ENCODE measurements at places on chromosomes 1 and 21. TPM values are rescaled to one million over a fixed set of nuclear protein-coding genes. Genes with fewer than 3 reads are reported as not detected.

The EFNA1 gene
- polyA plus RNA-seq: 149 TPM

The LAPTM5 gene
- polyA plus RNA-seq: 653 TPM

- no peak for DNase-seq
These were observed 9.0 kb downstream of the TTLL10 start for GRCh38 chr1:1182491-1183220.

The UTP25 gene
- polyA plus RNA-seq: 1.8 TPM

DNA sequence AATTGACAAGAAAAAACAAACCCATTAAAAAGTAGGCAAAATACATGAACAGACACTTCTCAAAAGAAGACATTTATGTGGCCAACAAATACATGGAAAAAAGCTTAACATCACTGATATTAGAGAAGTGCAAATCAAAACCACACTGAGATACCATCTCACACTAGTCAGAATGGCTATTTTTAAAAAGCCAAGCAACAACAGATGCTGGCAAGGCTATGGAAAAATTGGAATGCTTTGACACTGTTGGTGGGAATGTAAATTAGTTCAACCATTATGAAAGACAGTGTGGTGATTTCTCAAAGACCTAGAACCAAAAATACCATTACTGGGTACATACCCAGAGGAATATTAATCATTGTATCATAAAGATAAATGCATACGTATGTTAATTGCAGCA lies 641.1 kb upstream of the B3GALT2 start:
- DNase-seq: no peak

The STUM gene
- 0.45 TPM for polyA plus RNA-seq

- DNase-seq: peak; percentile 65
These were observed 217.3 kb upstream of the FGGY start for GRCh38 chr1:59079434-59080140.

- DNase-seq: no peak
These were observed 23.6 kb upstream of the WASF2 start for GRCh38 chr1:27513528-27513927.

- DNase-seq: no peak
These were observed 116.2 kb downstream of the RIPK4 start for GRCh38 chr21:41650526-41651145.

DNA sequence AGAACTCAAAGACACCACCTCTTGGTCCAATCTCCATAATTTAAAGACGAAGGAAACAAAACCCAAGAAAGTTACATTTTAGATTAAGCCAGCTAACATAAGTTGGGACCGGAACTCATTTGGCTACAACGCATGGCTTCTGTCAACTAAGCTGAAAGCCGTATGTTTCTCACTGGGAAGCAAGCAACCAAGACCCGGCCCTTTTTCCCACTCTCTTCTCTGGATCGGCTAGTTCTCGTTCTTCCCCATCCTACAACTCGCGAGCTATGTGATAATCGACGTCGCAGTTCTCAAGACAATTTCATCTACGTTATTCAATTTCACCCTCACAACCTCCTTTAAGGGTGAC lies 601 bp downstream of the CCT8 start:
- peak; percentile 47 for DNase-seq

- DNase-seq: no peak
These were observed 8.0 kb upstream of the TAGLN2 start for GRCh38 chr1:159933347-159933746.

The CELA3B gene
- 0.18 TPM for polyA plus RNA-seq

- no peak for DNase-seq
These were observed 45.3 kb downstream of the PDE9A start for GRCh38 chr21:42698733-42699132.

DNA sequence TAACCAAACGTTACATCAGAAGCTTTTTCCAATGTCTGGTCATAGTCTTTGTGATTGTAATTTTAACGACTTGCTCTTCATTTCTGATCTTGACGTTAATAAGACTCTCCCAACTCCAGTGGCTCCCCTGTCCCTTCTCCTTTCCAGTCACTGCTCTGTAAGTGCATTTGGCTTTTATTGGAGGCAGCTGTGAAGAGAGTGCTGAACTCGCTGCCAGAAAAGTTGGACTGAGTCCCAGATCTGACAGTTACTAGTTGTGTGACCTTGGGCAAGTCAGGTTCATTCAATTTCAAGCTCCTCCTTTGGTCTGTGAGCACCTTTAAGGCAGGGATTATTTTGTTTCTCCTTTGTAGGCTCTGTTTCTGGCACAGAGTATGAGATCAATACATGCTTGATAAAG lies 109.6 kb upstream of the TSPAN2 start:
- DNase-seq: peak; percentile 72

- no peak for DNase-seq
These were observed 28.4 kb upstream of the TMEM125 start for GRCh38 chr1:43241413-43241836.

DNA sequence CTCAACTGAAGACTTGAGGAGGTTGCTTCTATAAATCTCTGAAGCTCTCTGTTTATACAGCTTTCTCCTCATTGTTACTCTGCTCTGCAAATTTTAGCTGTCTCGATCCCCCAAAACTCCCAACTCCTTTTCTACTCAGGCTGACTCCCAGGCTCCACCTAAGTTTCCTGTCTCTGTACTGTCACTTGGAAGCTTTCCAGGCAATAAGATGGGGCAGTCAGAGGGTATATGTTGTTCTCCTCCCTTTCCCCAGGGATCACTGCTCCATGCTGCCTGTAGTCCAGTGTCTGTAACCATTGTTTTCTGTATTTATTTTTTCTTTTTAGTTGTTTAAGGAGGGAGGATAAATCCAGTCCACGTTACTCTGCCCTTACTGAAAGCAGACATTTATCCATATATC lies 13.4 kb downstream of the TSNAX start:
- DNase-seq: no peak

DNA sequence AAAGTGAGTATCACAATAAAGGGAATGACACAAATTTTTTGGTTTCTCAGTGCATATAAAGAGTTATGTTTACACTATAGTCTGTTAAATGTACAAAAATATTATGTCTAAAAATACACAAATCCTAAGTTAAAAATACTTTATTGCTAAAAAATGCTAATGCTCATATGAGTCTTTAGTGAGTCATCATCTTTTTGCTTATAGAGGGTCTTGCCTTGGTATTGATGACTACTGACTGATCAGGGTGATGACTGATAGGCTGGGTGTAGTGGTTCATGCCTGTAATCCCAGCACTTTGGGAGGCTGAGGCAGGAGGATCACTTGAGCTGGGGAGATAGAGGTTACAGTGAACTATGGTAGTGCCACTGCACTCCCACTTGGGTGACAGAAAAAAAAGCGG lies 12.9 kb upstream of the NUF2 start:
- no peak for DNase-seq

GRCh38 chr21:17406202-17406601 lies 106.6 kb upstream of the CXADR start:
- DNase-seq: no peak

DNA sequence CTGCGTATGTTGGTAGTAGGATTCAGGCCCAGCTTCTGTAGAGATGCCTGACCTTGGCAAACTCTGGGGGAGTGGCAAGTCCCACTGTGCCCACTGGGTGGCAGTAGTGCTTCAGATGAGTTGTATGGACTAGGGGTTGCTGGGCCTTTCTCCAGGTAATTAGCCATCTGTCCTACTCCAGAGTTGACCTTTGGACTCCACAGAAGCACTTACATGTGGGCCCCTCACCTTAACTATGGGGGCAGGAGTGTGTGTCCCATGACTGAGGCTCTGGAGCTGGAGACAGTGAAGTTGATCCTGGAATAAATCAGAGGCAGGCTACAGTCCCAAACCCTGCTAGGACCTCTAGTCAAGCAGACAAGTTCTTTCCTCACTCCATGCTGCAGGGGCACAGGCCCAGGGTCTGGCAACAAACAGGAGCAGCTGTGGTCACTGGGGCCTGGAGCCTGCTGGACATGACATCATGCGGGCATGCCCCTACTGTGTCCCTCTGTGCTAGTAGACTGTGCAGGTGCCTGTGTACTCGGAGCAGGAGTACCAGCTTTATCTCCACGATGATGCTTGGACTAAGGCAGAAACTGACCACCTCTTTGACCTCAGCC lies 4.6 kb downstream of the DMAP1 start:
- DNase-seq: peak; percentile 71

- DNase-seq: no peak
These were observed 43.3 kb downstream of the SLC37A1 start for GRCh38 chr21:42556960-42557359.

- DNase-seq: no peak
These were observed 188.5 kb downstream of the TGFBR3 start for GRCh38 chr1:91697416-91697815.

DNA sequence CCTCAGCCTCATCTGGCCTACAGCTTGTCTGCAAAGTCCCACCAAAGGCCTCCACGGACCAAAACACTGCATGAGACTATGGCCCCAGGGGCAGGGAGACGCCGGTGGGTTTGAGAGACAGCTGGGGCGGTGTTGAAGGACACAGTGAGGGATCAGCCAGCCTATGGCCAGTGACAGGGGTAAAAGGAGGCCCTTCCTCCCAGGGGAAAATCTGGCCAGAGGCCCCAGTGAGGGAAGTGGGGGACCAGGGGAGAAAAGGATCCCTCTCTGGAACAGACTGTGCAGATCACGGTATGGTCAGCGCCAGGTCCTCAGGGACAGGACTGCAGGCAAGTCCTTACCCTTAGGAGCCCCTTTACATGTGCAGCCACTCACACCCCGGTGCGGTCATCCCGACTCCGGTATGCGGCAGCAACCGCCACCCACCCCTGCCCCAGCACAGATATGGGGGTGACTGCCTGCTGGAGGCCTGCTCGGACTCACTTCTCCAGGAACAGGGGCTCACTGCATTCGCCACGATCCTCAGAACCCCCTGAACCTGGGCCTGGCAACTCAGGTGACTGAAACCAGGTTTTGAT lies 1.3 kb downstream of the CERS2 start:
- DNase-seq: peak; percentile 32

DNA sequence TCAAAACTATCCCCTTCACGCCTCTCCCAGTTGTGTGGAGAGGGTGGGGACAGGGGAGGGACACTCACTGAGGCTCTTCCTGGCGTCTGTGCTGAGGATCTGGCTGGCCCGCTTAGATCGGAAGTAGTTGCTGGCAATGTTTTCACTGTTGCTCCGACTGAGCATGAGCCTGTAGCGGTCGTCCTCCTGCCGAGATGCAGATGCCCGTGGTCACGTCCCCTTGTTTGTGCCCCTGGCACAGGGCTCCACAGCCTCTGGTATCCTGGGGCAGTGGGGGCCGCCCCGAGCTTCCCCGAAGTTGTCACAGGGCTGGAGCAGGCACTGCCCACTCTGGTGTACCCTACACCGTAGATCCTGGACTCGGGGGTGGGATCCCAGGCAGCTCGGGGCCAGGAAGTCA lies 5.0 kb upstream of the DDOST start:
- no peak for DNase-seq

DNA sequence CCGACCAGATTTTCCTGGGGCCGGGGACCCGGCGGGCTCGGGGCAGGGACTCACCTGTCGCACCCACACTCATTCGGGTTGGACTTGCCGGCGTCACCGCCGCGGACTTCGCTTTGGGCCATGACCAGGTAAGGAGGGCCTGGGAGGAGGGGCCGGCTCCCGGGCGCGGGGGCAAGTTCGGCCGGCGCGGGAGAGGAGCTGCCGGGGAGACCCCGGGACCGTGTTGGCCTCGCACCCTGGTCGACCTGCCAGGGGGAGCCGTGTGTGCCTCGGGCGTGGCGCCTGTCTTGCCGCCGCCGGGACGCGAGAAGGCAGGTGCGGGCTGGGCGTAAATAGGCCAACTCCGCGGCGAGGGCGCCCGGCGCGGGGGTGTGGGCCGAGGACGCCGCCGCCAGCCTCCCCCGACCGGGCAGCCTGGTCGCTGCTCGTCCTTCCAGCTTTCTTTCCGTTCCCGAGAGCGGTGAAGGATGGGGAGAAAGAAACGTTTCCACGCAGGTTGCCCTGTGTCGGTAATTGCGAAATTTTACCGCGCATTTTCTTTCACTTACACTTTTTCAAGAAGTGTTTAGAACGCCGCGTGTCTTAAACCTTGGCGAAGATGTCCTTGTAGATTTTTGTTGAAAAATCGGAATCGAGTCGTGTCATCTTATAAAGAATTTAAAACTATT lies 558 bp downstream of the USP1 start:
- DNase-seq: peak; percentile 46

DNA sequence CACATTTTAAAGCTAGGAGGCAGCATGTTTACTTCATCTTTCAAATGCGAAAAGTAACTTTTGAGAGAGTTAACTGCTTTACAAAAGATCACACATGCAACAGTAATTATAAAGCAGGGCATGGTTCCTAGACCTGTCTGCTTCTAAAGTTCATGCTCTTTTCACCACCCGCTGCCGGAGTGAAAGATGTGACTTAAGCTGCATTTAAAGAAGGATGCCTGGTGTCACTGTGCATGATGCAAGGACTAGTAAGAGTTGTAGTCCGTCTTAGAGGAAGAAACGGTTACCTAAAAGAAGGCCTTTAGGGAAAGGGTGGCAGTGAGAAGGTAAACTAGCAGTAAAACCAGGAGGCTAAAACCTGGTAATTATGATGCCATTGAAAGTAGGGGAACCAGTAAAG lies 1689.1 kb downstream of the KCNT2 start:
- no peak for DNase-seq

DNA sequence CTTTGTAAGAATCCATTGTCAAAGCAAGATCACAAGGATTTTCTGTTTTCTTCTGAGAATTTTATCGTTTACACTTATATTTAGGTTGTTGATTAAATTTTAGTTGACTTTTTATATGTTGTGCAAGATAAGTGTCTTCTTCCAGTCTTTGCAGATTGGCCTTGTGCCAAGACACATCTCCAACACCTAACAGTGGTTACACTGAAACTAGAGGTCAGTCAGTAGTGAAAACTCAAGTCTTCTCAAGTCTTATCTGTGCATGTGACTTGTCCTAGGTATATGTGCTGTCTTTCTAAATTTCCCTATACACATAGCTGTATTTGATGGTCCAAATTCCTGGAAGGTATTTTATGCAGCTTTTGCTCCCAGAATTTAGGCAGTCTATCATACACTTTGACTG lies 1183.2 kb upstream of the B3GALT2 start:
- DNase-seq: no peak

DNA sequence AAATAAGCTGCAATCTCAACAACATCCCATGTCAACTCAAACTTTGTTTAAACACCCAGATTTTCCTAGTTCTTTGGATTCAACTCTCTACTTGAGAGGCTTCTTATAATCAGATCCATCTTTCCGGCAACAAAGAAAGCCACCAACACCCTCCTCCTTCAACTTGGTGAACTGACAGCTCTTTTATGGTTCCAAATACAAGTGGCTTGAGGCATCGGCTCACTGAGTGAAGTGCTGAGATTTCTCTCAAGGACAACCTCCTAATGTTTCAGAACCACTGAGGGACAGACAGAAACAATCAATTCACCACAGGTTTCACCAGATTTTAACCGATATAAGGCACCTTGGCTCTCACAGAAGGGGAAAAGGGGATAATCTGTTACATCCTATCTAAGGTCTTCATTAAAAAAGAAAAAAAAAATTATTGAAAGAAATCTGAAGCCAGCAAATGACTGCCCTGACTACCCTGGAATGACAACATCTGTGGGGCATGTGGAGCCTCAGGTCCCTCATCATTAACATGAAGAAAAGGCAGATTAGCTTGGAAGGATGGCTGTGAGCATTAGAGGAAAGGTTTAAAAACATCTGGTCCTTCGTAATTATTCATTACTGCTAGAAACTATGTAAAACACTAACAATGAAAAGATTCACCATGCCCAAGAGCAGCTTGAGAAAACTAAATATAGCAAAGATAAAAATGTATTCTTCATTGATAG lies 50.9 kb downstream of the PTPN14 start:
- no peak for DNase-seq
